ENCODE measurements at places on chromosomes 5 and 9.

- no peak for DNase-seq
Observed at GRCh38 chr5:77074745-77075144, 12.3 kb downstream of the ZBED3 start.

DNA sequence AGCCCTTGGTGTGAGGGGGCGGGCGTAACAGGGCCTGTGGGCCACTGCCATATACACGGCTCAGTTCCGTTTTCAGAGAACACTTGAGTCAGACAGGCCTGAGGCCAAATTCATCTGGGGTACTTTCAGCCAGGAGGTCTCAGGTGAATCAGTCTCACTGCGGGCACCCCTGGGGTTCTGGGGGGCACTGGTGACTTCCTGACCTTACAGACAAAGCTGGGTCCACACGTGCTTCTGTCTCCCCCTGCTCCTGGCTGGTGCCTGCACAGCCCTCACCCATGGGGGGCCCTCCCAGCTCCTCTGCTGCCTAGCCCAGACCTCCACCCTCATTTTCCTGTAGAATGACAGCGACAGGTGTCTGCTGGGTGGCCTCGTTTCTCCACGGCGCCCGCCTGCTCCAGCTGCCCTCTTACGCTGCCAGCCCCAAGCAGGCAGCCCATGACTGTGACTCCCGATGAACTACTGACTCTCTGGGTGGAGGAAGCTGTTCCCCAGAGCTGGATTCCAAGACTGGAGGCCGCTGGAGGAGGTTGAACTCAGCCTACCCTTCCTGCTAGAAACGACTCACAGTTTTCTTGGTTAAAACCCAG, 374.1 kb upstream of the IRX4 start:
- DNase-seq = peak; percentile 18

- no peak for DNase-seq
Observed at GRCh38 chr9:132892400-132892799, 13.7 kb downstream of the SPACA9 start.

DNA sequence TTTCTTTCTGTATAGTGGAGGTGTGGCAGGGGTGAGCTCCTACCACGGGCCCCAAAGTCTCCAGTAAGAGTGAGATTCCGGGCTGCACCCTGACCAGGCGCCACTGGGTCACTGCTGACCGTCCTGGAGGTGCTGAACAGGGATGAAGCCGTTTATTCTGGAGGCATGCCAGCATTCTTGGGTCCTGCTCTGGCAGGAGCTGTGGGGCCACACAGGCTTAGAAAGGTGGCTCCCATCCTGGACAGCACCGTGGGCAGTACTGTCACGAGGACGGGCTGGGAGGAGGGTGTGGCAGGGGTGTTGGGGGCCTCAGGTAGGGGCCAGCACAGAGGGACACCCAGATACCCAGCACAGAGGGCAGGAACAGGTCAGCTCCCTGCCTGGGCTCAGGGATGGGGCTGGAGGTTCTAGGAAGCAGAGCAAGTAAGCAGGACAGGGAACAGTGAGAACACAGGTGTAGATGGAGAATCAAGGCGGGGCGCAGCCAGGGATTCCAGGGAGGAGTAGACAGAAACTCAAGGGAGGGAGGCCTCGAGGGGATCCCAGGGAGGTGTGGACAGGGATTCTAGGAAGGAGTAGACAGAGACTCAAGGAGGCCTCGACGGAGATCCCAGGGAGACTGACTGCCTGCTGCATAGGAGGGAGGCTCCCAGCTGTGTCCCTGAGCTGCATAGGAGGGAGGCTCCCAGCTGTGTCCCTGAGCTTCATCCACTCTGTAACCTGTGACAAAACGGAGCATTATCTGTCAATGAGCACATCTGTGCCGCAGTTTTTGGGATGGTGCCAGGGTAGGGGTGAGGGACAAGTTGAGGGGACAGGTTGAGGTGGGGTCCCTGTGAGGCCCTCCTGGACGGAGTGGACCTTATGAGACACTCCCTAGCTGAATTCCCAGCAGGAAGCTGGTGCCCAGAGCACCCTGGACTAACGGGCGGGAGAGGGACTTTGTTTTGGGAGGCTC, 1.1 kb upstream of the PLEKHG4B start:
- peak; percentile 73 for DNase-seq

DNA sequence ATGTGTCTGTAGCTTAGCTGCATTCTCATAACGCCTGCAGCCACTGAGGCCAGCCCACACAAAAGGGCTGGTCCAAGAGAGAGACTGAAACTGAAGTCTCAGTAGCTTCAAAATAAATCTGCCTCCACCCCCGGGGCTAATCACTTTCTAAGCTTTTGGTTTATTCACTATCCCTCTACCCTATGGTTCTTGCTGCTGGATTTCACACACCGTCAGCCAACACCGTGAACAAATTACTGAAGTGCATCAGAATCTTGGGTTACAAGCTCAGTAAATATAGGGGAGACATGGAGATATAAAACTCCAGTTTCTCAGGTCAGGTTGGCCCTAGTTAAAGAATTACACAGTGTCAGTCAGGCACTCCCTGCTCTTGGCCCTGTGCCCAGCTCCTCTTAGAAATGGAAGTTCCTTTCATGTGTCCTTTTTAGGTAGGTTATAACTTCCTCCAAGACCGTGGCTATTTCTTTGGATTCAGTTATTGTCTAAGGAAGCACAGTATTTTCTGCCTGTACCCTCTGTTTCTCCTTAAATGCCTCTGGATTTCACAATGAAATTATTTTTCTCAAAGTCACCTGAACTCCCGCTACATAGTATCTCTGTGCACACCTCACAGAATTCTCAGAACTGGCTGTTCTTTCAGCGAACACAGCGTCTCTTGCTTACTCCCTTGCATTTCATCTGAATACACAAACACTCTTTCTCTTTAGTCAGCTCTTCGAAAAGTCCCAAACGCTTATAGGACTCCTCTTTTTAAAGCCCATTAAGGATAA, 112.5 kb downstream of the FAM174A start:
- DNase-seq = no peak

DNA sequence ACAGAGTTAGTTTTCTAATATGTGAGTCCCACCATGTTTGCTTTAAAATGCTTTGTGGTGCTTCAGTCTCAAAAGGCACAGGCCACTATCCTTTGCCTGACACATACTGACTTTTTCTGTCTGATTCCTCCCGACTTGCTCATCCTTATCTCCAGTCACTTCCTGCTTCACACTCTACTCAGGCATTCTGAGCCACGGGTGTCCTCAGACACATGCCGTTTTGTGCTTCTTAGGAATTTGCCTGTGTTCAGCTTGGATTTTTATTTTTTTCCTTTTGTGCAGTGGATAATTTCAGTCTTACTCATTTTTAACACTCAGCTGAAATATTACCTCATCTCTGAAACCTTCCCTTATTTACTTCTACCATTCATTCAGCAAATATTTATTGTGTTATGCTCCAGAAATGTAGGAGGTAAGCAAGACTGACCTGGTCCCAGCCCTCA, 54.1 kb downstream of the MAN2A1 start:
- peak; percentile 77 for DNase-seq

DNA sequence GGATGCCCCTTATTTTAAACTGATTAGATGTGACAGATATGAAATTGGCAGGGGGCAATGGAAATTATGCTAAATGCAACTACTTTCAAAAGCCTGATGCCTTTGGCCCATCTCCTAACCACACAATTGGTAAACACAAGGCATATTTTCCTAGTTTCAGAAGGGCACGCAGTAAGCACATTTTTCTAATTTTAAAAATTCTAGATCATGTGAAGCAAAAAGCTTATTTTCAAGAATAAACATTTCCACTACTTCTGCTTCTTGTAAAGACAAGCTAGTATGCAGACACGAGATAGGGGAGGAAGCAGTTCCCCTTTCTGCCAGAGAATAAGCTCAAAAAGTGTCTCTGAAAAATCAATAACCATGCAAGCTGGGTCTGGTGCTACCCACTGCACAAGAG, 67.7 kb downstream of the ABCA1 start:
- no peak for DNase-seq

GRCh38 chr5:111259636-111260035, 35.5 kb downstream of the CAMK4 start:
- DNase-seq = no peak

DNA sequence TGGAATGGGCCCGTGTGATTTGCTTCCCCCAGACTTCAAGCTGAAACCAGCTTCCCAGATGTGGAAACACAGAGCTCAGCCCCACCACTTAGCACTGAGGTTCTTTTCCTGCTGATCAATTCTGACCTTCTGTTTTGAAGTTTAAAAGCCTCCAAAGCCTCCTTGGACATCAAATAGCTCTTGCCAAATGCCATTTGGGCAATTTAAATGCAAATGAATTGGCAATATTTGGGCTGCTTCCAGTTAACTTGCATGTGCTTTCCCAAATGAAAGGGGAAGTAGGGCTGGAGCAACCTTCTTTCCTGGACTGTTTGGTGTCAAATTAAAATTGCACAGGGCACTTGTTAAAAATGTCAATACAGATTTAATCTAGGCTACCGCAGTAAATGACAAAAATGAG, 710.5 kb downstream of the TLR4 start:
- no peak for DNase-seq

DNA sequence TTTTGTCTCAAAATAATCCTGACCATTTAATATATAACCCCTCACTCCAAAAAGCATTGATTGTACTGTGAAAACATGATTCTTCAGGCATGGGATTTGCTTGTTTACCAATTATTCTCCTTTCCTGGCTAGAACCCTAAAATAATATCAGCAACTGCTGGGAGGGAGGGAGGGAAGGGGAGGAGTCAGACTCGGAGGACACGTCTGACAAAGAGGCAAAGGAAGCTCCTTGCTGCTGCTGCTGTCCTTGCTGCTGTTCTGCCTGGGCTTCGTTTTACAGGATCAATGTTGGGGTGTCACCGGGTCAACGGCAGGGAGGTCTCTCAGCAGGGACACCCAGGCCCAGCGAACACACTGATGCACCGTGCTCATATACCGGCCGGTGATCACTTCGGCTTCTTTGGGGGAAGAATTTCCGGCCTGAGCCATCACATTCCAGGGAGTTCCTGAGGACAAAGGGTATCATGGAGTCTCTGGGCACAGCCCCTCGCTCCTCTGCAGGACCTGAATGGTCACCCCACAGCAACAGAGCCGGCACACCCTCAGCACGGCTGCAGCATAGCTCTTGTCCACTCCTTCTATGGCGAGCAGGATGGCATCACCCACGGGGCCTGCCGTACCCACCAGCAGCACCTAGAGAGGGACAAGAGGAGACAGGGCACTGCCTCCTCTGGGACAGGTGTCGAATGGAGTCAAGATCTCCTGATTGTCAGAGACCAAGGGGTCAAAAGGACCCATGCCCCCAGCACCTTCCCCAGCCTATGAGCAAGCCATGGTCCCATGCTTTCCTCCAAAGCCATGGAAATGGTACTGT, 27.9 kb downstream of the MED10 start:
- DNase-seq = no peak

DNA sequence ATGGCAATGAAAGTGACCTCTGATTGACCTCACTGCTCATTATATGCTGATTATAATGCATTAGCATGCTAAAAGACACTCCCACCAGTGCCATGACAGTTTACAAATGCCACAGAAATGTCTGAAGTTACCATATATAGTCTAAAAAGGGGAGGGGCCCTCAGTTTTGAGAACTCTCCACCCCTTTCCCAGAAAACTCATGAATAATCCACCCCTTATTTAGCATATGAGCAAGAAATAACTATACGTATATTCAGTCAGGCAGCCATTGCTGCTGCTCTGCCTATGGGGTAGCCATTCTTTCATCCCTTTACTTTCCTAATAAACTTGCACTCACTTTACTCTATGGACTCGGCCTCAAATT, 163.1 kb downstream of the ESM1 start:
- DNase-seq = no peak

DNA sequence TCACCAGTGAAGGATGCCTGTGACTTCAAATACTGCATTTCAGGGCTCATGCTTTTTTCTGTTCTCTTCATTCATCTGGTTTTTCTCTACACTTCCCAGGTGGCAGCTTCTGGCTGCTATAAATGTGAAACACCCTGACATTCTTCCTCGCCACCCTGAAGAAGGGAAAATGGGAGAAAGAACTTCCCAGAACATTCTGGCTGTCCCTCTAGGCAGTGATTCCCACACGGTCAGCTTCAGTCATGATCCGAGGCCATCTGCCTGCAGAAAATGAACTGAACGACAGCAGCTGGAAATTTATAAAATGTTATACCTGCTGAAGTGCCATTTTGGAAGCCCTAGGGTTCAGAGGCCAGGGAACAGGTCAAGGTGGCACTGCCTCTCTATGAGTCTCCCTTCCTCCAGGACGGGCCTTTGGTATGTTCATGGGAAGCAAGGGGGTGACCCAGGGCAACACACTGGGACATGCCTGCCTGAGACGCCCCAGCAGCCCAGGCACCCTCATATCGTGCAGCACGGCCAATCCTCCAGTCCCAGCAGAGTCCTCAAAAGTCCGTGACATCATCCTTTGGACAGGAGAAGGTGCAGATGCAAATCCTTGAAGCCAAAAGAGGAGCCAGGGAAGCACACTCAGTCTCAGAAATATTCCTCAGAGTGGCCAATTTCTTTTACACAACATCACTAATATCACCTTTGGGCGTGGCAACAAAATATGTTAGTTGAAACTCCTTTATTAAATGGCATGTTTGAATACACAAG, 107.1 kb downstream of the SEMA5A start:
- no peak for DNase-seq

- no peak for DNase-seq
Observed at GRCh38 chr9:37339923-37340322, 82.6 kb upstream of the GRHPR start.

DNA sequence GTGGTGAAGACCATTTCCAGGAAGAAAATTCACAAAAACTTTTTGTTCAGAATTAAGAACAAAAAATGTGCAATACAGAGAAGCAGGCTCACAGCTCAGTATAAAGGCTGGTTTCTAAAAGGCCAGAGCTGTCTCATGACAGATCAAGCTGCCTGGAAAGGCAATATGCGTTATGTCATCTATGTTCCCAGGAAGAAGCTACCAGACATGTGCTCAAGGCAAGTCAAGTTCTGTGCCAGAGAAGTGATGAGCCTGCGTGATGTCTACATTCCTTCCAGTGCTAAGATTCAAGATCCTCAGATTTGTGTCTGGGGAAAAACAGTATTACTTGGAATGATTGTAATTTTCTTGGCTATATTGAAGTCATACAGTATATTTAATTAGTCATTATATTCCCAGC, 104.3 kb downstream of the PDE4D start:
- no peak for DNase-seq

DNA sequence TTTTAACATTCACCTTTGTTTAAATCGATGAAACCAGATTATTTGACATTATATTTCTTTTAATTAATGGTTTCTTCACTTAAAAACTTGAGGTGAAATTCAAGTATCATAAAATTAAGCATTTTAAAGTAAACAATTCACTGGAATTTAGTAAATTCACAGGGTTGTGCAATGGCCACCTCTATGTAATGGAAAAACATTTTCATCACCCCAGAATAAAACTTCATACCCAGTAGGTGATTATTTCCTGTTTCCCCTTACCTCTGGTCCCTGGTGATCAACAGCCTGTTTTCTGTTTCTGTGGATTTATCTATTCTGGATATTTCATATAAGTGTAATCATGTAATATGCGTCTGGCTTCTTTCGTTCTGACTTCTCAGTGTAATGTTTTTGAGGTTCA, 27.2 kb downstream of the HSPA4 start:
- DNase-seq = no peak

GRCh38 chr9:31140316-31140715, 1244.1 kb upstream of the ACO1 start:
- no peak for DNase-seq

GRCh38 chr5:6838736-6839135, 125.5 kb downstream of the TENT4A start:
- no peak for DNase-seq

- DNase-seq = peak; percentile 79
Observed at GRCh38 chr5:55172051-55172899, 702 bp downstream of the CDC20B start.

GRCh38 chr5:51983161-51983560, 599.9 kb downstream of the ISL1 start:
- no peak for DNase-seq
